ENCODE measurements at places on chromosomes 5 and 9.

- DNase-seq, result no peak
These were observed 136.5 kb downstream of the CCDC192 start for GRCh38 chr5:127839496-127840197.

DNA sequence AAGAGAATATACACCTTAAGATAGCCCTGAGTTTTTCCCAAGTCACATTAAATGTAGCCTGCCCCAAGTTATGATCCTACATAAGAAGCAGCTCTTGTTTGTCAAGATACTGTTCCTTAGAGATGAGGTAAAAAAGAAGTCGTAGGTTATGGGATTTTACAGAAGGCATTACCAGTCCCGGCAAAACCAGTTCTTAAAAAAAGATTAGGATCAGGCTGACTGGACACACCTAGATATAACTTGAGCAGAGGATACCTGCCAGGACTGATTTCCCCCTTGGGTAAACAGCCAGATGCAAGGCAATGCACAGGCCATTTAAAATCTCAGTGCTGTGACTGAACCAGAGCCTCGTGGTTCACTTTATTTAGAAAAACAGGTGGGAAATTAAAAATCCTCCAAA lies 14.1 kb upstream of the SEMA5A start:
- DNase-seq, result no peak

GRCh38 chr5:146704949-146705665 lies 173.4 kb downstream of the PPP2R2B start:
- no peak for DNase-seq

DNA sequence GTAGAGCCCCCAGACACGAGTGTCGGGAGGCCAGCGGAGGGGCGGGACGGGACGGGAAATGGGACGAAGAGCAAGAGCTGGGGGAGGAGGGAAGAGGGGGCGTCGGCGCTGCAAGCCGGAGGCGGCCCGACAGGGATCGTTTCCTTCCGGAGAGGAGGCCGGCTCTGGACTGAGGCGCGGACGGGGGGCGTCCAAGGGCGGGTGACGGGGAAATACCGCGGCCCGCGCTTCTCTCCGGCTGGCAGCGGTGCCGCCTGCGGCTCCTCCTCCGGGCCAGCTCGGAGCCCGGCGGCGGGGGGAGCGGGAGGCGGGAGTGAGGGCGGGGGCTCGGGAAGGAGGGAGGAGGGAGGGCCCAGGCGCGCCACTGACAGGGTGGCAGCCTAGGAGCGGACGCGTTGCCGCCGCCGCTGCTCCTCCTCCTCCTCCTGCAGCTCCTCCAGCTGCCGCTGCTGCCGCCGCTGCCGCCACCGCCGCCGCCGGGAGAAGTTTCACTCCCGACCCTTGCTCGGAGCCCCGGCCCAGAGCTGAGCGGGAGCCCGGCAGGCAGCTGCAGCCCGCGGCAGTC lies at the start of gene CHSY3:
Gene CHSY3, plus strand, starts transcription at position 364 of the 565 bp plus-strand sequence.
- DNase-seq, result no peak

DNA sequence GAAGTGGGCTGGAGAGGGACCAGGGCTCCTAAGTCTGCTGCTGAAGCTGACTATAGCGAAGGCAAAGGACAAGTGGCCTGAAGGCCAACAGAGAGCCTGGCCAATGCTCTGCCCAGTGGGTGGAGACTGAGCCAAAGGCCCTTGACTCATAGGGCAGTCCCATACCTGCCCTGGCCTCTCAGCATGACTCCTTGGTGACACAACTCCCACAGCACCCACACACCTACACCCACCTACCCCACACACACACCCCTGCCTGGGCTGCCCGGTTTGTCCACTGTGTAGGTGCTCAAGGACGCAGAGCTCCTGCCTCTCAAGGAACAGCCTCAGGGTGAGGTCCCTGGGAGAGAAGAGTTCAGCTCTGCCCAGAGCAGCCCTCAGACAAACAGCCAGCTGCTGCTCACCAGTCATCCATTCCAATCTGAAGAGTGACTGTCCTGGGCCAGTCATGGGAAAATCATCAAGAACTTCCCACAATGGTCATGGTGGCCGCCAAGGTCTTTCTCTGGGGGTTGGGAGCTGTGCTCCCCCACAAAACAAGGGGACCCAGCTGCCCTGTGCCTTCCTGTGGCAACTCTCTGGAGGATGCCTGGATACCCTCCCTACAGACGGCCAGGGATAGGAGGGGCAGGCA lies 5.0 kb downstream of the TNIP1 start:
- no peak for DNase-seq

DNA sequence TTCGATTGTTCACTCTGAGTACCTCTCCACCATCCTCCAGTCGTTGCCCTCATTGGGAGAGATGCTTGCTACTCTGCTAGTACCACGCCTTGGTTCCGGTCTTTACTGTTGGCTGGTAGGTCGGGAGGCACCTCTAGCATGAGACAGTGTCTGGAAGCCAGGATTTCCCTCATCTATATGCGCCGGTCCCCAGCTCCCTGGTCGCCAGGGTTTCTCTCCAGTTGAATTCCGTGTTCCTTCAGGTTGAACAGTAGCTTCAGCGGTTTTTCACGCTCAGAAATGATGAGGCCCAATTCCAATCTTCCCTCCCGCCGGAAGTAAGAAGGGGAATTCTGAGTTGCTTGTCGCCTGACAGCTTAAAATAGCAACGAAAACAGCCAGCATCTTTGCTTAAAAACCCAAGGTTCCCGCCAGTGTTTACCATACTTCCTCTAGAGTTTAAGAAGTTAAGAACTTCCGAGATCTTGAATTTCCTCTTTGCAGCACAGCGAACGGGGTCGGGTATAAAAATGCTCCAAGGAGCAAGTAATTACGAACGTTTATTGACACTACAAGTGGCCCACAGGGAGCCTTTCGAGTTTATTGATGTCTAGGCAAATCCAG lies 1.3 kb upstream of the ST8SIA4 start:
- peak; percentile 28 for DNase-seq

DNA sequence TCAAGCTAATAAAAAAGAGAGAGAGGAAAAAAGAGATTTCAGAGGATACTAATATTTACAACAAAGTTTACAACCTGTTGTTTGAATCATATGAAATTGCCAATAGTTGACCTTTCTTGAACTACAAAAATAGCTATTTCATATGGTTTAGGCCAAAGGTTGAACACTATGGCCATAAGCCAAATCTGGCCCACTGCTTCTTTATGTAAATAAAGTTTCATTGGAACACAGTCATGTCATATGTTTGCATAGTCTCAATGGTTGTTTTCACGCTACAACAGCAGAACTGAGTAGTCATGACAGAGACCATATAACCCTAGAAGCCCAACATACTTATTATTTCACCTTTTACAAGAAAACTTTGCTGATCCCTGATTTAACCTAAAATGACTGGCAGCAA lies 20.9 kb downstream of the SEMA5A start:
- DNase-seq, result no peak

DNA sequence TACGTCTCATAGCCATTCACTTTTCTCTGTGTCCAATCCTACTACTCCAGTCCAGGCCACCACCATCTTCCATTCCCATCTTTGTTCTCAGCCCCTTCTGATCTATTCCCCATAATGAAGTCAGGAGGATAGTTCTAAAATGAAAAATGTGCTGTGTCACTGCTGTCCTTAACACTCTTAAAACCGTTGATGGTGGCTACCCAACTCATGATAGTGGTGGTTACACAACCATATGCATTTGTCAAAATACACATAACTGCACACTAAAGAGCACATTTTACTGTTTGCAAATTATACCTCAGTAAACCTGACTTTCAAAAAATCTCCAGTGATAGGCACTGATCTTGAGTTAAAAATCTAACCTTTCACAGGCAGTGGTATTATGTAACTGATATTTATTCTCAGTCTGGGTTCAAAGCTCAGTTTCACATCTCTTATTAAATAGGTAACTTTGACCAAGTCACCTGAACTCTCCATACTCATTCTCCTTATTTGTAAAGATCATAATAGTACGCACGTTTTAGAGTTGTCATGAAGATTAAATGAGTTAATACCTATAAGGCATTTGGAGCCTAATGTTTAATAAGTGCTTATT lies 24.6 kb upstream of the ADRB2 start:
- no peak for DNase-seq

DNA sequence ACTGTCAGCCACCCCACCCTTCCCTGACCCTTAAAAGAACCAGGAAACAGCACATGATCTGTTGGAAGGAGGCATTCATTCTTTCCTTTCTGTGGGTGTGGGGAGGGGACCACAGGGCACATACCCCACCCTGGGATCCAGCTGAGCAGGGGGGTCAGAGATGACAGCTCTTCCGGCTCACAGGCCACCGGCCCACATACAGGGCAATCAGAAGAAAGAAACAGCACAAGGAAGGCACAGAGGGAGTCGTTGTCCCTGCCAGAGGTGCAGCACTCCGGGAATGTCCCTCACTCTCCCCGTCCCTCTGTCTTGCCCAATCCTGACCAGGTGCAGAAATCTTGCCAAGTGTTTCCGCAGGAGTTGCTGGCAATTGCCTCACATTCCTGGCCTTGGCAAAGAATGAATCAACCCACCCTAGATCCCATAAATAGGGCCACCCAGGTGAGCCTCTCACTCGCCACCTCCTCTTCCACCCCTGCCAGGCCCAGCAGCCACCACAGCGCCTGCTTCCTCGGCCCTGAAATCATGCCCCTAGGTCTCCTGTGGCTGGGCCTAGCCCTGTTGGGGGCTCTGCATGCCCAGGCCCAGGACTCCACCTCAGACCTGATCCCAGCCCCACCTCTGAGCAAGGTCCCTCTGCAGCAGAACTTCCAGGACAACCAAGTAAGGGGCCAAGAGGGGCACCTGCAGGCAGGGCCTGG lies at the start of gene LCN2:
Gene LCN2, plus strand, starts transcription at position 453 of the 701 bp plus-strand sequence. Its CDS starts 73 bp downstream, at position 526.
- no peak for DNase-seq

DNA sequence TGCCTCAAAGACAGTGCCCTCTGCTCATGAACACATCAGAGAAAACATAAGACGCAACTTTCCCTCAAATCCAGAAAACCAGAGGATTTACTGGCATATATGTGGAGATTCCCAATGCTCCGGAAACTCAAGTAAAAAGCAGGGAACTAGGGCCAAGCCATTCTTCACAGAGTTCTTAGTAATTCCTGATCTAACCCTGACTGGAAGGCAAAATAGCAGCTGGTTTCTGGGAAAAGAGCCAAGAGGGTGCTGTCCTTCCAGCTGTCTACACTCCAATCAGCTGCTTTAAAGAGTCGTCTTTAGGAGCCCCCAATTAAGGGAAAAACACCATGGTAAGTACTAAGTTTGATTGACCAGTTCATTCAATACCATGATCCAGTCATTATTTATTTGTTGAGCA lies 49.6 kb downstream of the GNA14 start:
- DNase-seq, result no peak

GRCh38 chr9:25205285-25205684 lies 473.0 kb downstream of the TUSC1 start:
- DNase-seq, result no peak

DNA sequence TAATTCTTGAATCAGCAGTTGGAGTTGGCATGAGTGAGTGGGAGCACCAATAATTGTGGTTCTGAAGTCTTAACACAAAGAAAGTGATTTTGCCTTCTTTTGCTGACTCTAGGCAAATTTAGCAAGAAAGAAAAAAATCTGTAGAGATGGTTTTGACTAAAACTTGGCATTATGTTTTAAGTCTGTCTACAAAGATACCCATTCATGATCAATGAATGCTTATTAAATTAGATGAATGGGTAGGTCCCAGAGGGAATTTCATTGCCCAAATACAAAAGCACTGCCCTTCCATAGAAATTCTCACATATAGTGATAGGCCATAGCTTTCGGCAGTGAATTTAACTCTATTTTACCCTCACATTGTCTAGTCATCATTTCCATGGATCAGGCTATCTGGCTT lies 428.6 kb upstream of the ADAMTSL1 start:
- no peak for DNase-seq

DNA sequence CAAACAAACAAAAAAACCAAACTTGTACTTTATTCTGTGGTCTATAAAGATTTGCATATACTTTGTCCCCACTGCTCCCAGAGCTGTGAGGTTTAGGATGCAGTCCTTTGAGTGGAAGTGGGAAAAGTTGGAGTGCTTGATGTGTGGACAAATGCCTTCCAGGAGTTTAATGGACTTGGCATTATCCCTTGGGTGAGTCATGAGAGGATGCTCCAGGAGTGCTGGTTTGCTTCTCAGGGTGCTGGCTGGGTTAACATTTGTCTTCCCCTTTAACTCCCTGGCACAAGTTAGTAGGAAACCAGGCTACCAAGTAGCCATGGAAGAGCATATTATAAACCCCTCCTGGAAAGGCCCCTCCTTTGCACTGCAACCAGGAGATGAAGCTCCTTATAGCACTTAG lies 417.4 kb upstream of the RIOK2 start:
- no peak for DNase-seq

- DNase-seq, result peak; percentile 64
These were observed 39.2 kb upstream of the NEK6 start for GRCh38 chr9:124218438-124218982.

GRCh38 chr9:98552331-98552730 lies 156.4 kb downstream of the GABBR2 start:
- no peak for DNase-seq

GRCh38 chr5:64700765-64701164 lies 10.5 kb downstream of the SHISAL2B start:
- DNase-seq, result no peak

DNA sequence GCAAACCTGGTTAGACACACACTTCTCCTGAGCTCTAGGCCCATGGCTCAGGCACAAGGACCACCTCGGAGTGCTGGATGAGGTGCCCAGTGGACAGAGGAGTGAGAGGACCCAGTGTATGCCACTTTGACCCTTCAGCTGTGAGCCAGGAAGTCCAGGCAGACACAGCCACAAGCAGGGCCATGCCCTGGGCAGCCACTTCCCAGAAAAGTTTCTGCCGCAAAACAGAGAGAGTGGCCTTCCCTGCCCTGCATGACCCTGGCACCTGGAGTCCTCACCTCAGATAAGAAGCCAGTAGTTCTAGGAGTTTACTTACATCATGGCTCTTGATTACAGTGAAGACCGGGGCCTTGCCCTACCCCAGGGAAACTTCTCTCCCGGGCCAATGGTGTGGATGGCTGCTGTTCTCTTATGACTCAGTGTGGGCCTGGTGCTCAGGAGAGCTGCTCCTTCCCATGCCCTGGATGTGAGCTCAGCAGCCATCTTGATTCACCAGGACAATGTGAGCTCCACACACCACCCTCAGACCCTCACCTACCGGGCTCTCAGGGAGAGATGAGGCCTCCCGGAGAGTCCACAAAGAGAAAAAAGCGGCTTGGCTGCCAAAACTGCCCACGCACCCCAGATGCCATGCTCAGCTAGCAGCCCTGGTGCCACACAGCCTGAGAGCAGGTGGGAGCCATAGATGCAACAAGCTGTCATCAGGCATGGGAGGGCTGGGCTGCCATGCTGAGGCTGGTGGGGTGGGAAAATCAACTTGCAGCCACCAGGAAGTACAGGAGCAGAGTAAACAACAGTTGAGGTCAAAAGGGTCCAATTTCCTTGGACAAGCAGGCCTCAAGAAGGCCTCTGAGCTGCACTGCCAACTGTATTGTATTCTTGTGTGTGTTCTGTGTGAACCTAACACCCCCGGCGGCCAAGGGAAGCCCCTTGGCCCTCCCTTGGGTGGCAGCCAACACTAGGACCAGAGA lies 11.7 kb upstream of the IRF1 start:
- no peak for DNase-seq

GRCh38 chr5:109759306-109759705 lies 69.6 kb downstream of the MAN2A1 start:
- DNase-seq, result no peak

GRCh38 chr9:74407166-74407565 lies 90.0 kb upstream of the RORB start:
- no peak for DNase-seq

Data from memory B cell (primary cell).